ENCODE measurements at places on chromosomes 6 and 20. TPM values are rescaled to one million over a fixed set of nuclear protein-coding genes. Genes with fewer than 3 reads are reported as not detected.

Gene PRICKLE4
- 0.41 TPM for total RNA-seq

DNA sequence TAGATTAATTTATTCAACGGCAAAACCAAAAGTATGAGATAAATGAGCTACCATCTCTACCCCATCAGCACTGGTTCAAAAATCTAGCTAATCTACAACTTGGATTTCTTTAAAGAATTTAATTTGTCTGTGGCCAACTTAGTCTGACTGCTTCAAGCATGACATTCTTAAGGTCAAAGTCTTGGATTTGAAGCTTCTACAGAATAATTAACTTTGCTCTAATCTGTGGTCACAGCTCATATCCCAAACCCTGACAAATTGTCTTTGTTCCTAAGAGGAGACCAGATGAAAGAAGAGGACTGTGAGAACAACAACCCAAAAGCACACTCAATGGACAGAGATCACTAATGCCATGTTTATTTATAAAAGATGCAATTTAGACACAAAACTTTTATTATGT, 166.9 kb upstream of the EPHA7 start:
- no peak for DNase-seq

Gene TGM3
- not detected for total RNA-seq

DNA sequence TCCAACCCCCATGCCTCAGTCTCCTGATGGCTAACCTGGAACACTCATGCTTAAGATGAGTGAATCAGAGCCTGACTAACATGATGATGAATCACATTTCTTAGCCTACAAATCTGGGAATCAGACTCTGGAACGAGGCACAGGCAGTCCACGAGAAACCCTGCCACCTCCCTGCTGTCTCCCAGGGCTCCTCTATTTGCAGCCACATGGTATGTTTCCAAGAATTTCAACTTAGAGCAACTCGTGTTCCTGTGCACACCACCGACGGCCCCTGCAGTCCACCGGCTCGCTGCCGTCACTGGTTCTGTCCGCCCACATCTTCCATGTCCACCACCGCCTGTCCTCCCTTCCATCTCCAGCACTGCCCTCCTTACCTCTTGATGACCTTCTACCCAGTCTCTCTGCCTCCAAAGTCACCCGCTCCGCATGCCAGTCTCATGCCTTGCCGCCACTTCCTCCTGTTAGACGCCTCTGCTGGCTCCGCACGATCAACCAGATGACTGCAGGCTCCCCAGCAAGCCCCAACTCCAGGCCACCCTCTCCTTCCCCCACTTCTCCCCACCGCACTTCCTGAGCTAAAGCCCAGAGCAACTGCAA, 87.6 kb downstream of the AGPAT4 start:
- no peak for DNase-seq

Gene ZNF76
- 11.0 TPM for total RNA-seq

Gene COL11A2
- total RNA-seq = 1.2 TPM

Data from frontal cortex (tissue), 4 donors.